ENCODE measurements at places on chromosomes 16 and 17.

- DNase-seq, result no peak
Observed at GRCh38 chr16:75002474-75002873, 3.6 kb downstream of the ZNRF1 start.

GRCh38 chr16:55263271-55264250, 60.4 kb upstream of the IRX6 start:
- no peak for DNase-seq

DNA sequence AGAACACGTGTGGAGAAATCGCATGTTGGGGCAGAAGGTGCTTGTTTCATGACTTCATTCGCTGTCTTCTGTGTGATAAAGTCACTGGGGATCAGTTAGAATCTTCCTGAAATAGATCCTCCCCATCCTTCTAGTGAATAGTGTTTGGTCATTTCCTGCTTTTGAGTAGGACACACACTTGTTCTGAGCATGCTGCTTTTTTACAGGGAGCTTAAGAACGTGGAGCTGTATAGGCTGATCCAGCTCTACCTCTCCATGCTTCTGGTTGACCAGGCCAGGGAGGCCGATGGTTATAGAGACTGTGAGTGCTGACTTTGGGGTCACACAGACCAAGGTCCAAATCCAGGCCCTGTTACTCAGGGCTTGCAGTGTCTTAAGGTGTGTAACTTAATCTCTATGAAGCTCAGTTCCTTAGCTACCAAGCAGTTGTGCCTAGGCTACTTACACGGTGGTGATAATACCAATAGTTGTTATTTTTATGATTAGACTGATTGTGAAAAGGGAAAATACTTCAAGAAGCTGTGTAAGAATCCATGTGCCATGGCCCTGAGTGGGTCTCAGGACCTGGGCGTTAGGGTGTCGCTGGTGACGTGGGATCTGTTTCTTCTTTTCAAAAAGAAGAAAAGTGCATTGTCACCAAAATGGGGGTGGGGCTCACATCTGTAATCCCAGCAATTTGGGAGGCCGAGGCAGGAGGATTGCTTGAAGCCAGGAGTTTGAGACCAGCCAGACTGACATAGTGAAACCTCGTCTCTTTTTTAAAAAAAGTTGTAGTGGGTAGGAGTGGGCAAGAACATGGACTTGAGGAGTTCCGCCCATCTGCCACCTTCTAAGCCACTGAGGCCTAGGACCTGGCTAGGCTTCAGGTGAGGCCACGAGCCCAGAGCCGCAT, 64.1 kb upstream of the LGALS9 start:
- no peak for DNase-seq

GRCh38 chr16:27189335-27189972, 13.9 kb upstream of the KDM8 start:
- no peak for DNase-seq

GRCh38 chr17:49952209-49952911, 16.6 kb upstream of the DLX4 start:
- DNase-seq, result peak; percentile 49

- DNase-seq, result no peak
Observed at GRCh38 chr16:81997738-81998137, 13.5 kb downstream of the SDR42E1 start.

DNA sequence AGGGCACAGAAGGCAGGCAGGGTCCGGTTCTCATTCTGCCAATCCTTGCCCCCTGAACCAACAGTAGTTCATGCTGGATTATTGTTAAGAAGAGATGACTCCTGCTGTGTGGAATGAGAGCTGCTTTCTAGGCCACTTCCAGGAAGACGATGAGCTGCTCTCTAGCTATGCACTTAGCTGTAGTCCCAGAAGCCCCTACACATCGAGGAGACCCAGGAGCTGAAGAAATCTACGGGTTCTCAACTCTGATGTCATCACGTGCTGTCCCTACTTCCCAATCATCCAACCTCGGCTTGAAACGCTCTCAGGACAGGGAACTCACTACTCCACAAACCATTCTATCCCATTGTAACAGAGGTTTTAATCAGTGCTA, 29.0 kb upstream of the EMP2 start:
- DNase-seq, result no peak

- no peak for DNase-seq
Observed at GRCh38 chr17:10120749-10121148, 77.7 kb downstream of the GAS7 start.

All from stimulated activated CD8-positive, alpha-beta memory T cell treated with anti-CD3 and anti-CD28 coated beads, Interleukin-7, amount 100 ng/mL, for 1 hour (primary cell).